ENCODE measurements at places on chromosomes 7 and 10.

DNA sequence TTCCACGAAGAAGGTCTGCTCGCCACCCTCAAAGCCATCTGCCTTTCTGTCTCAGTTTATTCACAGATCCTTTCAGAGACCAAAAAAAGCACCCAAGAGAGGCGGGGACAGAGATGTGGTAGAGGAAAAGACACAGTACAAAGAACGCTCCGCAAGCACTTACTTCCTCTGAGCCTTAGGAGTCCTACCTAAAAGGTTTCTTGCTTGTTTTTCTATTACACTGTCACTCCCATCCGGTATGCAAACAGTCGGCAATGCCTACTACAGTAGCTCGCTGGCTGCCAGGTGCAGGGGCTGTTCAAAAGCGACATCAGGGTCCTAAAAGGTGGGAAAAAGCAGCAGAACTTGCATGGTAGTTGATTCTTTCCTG lies 816 bp downstream of the TECPR1 start:
- DNase-seq: no peak

GRCh38 chr10:119090026-119090795 lies 9.6 kb upstream of the EIF3A start:
- no peak for DNase-seq

- no peak for DNase-seq
Observed at GRCh38 chr7:3733541-3734140, 432.6 kb downstream of the SDK1 start.

DNA sequence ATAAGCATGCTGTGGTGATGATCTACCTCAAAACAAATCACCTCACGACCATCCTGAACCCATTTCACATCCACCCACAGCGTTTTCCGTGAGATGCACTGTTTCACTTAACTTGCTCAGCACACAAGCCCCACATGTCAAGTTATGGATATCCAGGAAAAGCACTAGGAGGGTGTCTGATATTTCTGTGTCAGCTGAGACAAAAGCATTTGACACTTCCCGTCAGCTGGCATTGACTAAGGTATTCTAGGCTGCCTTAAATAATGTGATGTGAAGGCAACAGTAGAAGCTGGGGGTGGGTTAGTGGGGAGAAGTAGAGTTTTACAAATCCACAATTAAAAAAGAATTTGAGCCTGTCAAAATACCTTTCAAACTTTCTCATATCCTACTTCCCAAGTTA lies 68.7 kb upstream of the MDFIC start:
- no peak for DNase-seq

DNA sequence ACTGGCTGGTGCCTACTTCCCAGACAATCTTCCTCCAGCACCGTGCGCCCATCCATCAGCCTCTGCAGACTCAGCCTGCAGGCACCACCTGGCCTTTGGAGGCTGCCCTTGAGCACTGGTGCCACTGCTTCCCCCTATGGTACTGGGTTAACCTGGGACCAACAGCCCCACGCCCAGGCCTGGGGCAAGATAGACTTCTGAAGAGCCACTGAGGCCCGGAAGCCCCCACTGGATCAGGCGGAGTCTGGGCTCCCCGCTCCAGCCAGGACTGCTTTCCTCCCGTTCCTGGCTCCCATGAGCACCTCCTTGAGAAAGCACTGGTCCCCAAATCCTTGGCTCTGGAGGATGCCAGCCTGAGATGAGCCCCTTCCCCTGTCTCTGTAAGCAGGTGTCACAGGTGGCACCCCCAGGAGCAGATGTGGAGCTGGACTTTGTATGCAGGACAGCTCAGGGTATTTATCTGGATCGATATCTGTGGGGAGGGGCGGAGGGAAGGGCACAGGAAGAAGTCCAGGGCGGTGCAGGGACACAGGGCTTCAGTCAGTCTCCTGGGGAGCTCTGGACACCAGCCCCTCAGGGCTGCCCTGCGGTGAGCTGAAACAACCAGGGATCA lies 206.5 kb upstream of the PPP2R2D start:
- DNase-seq: no peak

DNA sequence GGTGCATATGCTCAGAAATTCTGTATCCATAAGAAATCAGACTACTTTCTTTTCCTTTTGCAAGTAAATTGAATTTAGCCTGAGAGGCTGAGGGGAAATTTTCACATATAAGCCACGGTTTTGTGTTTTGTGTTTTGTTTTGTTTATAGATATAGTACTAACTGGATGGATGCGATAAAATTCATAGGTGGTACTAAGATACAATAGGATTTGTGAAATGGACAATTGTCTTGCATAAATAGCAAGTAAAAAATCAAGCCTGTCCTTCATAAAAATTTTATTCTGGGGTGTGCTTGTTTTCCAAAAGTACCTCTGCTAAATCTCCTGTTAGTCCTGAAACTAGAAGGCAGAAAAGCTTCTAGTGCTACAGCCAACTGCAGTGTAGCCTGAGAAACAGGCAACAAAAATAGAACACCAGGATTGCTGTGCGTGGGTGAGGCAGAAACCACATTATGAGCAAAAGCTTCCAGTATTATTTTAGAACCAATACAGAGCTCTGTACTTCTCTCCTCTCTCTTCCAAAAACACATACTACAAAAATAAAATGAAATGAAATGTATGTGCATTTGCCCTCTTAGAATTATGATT lies 634 bp upstream of the HDAC9 start:
- no peak for DNase-seq
